ENCODE measurements at places on chromosomes 4 and X. TPM values are rescaled to one million over a fixed set of nuclear protein-coding genes. Genes with fewer than 3 reads are reported as not detected.

Gene OPRPN
- total RNA-seq: not detected

Gene AKAP4
- not detected for total RNA-seq

Gene TIGD4
- 0.22 TPM for total RNA-seq

Gene MAGEE1
- 1.1 TPM for total RNA-seq

Gene KCNIP4
- total RNA-seq: 0.34 TPM

Gene ATP8A1
- 17.6 TPM for total RNA-seq

Gene ZDHHC15
- 0.98 TPM for total RNA-seq

Gene CSAG2
- total RNA-seq: not detected

Gene PLA2G12A
- total RNA-seq: 48.9 TPM

Gene DDX60
- total RNA-seq: 20.1 TPM

Gene PDLIM3
- total RNA-seq: 33.7 TPM

Gene GPR82
- total RNA-seq: 0.22 TPM

Gene OCIAD2
- 7.3 TPM for total RNA-seq

Gene CTAG1B
- not detected for total RNA-seq

Gene ETNPPL
- total RNA-seq: not detected

Gene MAP9
- total RNA-seq: 2.9 TPM

Gene SPANXC
- total RNA-seq: not detected

Gene TRPC3
- 1.5 TPM for total RNA-seq

Gene TEX13C
- total RNA-seq: 0.22 TPM

Gene GPM6B
- 7.2 TPM for total RNA-seq

Gene NSUN7
- 1.9 TPM for total RNA-seq

Gene SCD5
- total RNA-seq: 9.2 TPM

Gene BRS3
- not detected for total RNA-seq

Gene PAGE5
- not detected for total RNA-seq

Gene RNF175
- total RNA-seq: not detected

Gene EFHC2
- 0.51 TPM for total RNA-seq

Gene HPGDS
- total RNA-seq: 6.2 TPM

Gene MGAT4D
- total RNA-seq: not detected

Gene OSTC
- 58.1 TPM for total RNA-seq

Gene PABPC1L2B
- total RNA-seq: not detected

Gene BEND4
- total RNA-seq: not detected

Gene MAGIX
- 0.49 TPM for total RNA-seq

Gene ASMT
- total RNA-seq: 1.1 TPM

Gene EGF
- total RNA-seq: not detected

Gene RAB41
- total RNA-seq: not detected

Gene CXCL1
- total RNA-seq: 1.8 TPM

Gene CT45A2
- total RNA-seq: not detected

Gene ZMAT1
- total RNA-seq: 12.1 TPM

Gene ZFYVE28
- total RNA-seq: 8.5 TPM

Gene BEX3
- total RNA-seq: 80.8 TPM

Gene GDPD2
- not detected for total RNA-seq

Gene SLC9A6
- 19.7 TPM for total RNA-seq

Gene ETDB
- not detected for total RNA-seq

Gene NR0B1
- not detected for total RNA-seq

Gene PGAM4
- not detected for total RNA-seq

Gene SRPX2
- total RNA-seq: 89.7 TPM

Gene ENAM
- 0.16 TPM for total RNA-seq

Gene MAGEA2
- total RNA-seq: not detected

Gene CTAG2
- not detected for total RNA-seq

Gene CLCN5
- total RNA-seq: 5.1 TPM

Gene GPR119
- total RNA-seq: not detected

Gene OGT
- 168 TPM for total RNA-seq
